Glomerular endothelial cell (primary cell): ENCODE measurements at places on chromosomes 4 and X. TPM values are rescaled to one million over a fixed set of nuclear protein-coding genes. Genes with fewer than 3 reads are reported as not detected.

The RHOXF2 gene
- total RNA-seq: not detected in 2 replicates

The KCND1 gene
- total RNA-seq: 0.78 and 1.3 TPM in 2 replicates

The FAM120C gene
- total RNA-seq: 1.6 and 6.7 TPM in 2 replicates

The IL2 gene
- total RNA-seq: not detected in 2 replicates

The AWAT2 gene
- not detected in 2 replicates for total RNA-seq

The CLDN34 gene
- 0.19 and 0.35 TPM in 2 replicates for total RNA-seq

The ART3 gene
- 1.2 and 1.4 TPM in 2 replicates for total RNA-seq

The GABRE gene
- 3.0 and 20.7 TPM in 2 replicates for total RNA-seq

The TMEM31 gene
- not detected in 2 replicates for total RNA-seq

The BTK gene
- not detected in 2 replicates for total RNA-seq

The MRPL1 gene
- 22.3 and 30.5 TPM in 2 replicates for total RNA-seq

The ESX1 gene
- not detected in 2 replicates for total RNA-seq

The ATP2B3 gene
- total RNA-seq: not detected in 2 replicates

The MAGEA3 gene
- total RNA-seq: not detected in 2 replicates
